Activated naive CD4-positive, alpha-beta T cell treated with Interleukin-2 at 50 U/mL for 16 hours (primary cell): ENCODE measurements at places on chromosomes 3 and 15.

GRCh38 chr15:85327820-85328219 is 52.6 kb upstream of the AKAP13 start:
- DNase-seq = no peak

DNA sequence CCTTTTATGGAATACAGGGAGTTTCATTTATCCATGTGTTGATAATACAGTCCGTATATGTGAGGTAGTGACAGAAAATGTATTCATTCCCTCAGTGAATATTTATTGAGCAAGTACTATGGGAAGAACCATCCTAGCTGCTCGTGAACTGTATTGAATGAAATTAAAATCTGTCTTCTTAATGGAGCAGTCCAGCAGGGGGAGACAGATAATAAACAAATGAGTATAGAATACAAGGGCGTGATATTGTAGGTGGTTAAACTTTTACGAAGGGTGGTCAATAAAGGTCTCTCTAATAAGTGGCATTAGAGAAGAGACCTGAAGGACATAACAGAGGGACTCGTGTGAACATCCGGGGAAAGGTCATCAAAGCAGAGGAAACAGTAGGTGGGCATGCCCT is 62.7 kb upstream of the OSTN start:
- DNase-seq = no peak

DNA sequence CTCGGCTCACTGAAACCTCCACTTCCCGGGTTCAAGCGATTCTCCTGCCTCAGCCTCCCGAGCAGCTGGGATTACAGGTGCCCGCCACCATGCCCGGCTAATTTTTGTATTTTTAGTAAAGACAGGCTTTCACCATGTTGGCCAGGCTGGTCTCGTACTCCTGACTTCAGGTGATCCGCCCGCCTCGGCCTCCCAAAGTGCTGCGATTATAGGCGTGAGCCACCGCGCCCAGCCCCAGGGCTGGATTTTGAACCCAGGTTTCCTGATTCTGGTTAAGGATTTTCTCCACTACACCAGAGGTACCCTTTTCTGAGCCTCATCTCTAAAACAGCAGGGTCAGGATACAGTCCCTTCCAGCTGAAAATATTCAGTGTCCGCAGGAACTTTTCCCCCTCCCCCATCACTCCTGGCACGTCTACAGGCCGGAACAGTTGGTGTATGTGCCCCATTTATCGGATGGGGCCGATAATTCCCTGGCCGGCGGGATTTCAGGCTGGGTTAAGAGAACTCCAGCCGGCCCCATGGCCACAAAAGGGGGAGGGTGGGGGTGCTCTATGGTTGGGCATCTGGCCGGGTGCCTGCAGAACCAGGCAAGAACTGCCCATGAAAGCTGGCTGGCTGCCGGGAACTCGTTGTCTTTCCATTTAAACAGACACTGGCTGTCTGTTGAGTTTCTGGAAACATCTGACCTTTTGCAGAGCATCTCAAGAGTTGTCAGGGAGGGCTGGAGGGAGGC is 26.8 kb upstream of the SEMA4B start:
- no peak for DNase-seq

GRCh38 chr3:58023531-58023930 is 15.3 kb downstream of the FLNB start:
- no peak for DNase-seq

GRCh38 chr3:105730801-105731354 is 137.9 kb downstream of the CBLB start:
- DNase-seq = no peak

DNA sequence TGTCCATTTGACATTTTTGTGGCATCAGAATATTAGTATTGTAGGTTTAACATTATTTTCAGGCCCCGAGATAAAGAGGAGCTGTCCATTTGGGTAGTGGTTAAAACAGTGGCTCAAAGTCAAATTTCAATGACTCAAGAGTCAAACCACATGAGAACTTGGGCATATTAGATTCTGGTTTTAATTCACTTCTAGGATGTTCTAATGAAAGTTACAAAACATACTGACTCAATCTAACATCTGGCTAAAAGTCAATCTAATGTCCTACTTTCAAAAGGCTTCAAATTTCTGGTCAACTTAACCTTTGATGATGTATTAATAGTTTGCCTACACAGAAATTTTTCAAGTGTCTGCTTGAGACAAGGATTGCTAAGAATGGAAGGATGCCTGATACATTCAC is 112.4 kb downstream of the ABI3BP start:
- no peak for DNase-seq

GRCh38 chr3:44513513-44513912 is 36.0 kb upstream of the ZNF445 start:
- DNase-seq = no peak

DNA sequence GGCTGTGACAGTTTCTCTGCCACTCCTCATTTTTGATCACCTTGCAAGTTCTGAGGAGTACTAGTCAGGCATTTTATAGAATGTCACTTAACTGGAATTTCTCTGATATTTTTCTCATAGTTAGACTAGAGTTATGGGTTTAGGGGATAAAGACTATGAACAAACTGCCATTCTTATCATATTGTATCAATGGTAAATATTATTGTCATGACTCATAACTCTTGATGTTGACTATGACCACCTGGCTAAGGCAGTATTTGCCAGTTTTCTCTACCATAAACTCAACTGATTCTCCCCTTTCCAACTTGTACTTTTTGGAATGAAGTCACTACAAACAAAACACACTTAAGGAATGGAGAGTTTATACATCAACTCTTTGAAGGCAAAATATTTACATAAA is 22.7 kb upstream of the OR5K1 start:
- DNase-seq = no peak

- no peak for DNase-seq
Observed at GRCh38 chr3:155494332-155494731, 200.8 kb upstream of the STRIT1 start.

GRCh38 chr3:71723452-71724170 is 1.6 kb downstream of the EIF4E3 start:
- DNase-seq = peak; percentile 62

- DNase-seq = no peak
Observed at GRCh38 chr3:161253711-161254110, 32.6 kb downstream of the NMD3 start.

GRCh38 chr15:69951256-69951897 is 146.3 kb downstream of the TLE3 start:
- no peak for DNase-seq

GRCh38 chr3:70811880-70812279 is 499.4 kb upstream of the MDFIC2 start:
- DNase-seq = no peak

GRCh38 chr15:68644996-68645395 is 66.2 kb downstream of the CORO2B start:
- DNase-seq = no peak

DNA sequence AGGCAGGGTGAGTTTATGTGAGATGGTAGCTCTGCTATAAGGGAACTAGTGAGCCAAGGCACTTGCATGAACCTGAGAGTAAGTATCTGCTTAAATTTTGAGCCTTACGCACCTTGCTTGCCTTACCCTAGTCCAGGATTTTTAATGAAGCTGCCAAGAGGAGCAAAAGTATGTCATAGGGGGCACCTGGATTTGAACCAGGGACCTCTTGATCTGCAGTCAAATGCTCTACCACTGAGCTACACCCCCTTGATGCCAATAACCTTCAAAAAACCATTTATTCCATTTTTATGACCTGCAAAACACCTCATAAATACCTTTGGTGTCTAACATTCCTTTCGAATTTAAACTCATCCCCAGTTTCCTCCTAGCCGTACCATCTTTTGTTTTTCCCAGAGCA is 88.3 kb upstream of the ACP3 start:
- DNase-seq = no peak

DNA sequence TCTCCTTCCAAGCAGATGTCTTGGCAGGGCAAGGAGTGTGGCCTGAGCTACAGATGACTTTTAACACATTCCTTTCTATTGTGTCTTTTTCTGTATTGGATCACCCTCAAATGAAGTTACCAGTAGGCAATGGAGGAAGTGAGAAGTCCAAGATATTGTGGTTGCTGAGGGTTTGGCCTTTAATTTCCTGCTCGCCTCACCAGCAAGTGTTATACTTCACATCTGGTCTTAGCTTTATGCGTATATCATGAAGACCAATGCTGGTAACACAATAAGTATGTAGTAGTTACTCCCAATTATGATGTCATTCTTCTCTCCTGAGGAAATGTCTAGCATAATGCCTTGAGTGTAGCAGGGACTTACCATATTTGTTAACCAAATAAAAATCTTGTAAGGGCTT is 179.9 kb downstream of the ZIC1 start:
- no peak for DNase-seq

DNA sequence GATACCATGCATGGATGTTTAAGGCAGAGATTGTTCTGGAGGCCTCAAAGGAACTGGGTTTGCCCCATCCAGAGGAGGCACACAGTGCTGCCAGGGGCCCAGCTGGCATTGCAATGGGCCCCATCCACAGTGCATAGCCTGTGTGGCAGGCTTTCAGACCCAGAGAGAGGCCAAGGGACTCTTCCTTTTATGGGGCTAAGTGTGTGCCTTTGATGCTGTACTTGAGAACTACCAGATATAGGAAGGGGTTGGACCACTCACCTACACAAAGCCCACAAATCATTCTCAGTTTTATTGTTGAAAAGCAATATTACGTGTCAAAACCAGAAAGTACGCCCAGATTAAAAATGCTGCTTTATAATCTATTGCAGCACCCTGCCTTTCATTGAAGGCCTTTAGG is 134.9 kb downstream of the EPHB1 start:
- DNase-seq = no peak

DNA sequence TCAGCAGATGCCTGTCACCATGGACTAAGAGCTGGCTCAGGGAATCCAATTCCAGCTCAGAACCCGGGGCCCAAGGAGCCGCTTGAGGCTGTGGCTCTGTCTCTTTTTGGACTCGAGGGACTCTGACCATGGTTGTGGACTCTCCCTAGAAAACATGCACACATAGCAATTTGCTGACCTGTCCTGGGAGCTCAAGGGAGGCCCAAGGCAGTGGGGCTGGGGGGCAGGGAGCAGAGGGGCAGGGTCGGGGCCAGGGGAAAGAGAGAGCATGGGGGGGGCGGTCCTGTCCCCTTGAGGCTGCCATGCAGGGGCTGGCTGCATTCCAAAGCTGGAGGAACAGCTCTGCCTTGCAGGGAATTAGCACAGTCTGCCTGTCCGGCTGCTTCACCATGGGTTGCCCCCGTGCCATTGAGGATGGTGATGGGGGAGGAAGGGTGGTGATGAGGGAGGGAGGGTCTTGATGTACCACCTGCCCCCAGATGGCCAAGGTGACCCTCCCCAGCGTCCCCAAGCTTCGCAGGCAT is 190.1 kb downstream of the GOLGA6L6 start:
- no peak for DNase-seq
